ENCODE measurements at places on chromosomes 3 and 15.

DNA sequence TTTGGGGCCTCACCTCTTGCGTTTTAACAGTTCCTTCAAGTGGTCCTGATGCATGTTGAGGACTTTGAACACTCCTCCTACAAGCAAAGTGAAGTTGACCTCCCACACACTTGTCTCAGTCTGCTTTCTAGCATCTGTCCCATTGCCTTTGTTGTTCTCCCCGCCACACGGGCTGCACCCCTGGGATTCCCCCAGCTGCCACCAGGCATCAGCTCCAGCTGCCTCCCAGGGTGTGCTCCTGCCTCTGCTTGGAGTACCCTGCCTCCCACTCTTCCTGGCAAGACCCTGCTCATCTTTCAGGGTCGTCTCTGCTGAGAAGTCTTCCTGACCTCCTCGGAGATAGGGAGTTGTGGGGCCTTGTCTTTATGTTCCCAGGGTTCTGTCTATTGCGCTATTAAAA, 52.2 kb downstream of the IGF1R start:
- no peak for DNase-seq

- no peak for DNase-seq
Observed at GRCh38 chr3:46407970-46408369, 911 bp downstream of the CCRL2 start.

- DNase-seq: no peak
Observed at GRCh38 chr15:94231723-94232468, 535 bp downstream of the MCTP2 start.

- no peak for DNase-seq
Observed at GRCh38 chr15:36313021-36313420, 266.4 kb upstream of the CDIN1 start.

- DNase-seq: no peak
Observed at GRCh38 chr3:71815340-71816067, 30.6 kb upstream of the PROK2 start.

DNA sequence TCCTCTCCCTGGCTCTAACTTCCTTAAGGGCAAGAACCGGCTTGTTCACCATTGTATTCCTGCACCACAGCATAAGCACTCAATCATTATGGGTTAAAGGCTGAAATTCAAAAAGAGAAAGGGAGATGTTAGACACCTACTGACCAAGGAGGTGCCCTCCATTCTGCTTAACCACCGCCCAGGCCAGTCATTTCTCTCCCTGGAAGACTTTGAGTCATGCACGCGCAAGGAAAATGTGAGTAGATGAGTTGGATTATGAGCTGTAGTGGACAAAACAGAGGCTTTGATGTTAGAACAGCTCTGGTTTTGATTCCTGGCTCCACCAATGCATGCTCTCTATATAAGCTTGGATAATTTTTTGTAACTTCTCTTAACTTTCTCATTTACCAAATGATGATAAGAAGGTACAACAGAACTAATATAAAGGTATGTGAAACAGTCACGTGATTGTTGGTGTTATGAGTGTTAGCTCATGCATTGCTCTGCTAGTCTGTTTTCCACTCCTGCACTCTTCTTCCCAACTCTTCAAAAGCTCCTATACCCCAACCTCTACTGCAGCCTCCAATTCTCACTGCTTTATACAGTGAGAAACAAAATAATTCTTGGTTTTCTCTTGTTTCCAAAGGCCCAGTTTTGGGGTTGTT, 148.4 kb upstream of the ATP11B start:
- peak; percentile 10 for DNase-seq

GRCh38 chr15:74261041-74261440, 24.9 kb downstream of the CCDC33 start:
- no peak for DNase-seq

- DNase-seq: no peak
Observed at GRCh38 chr3:18366258-18366657, 58.9 kb downstream of the SATB1 start.

Measured in activated CD8-positive, alpha-beta memory T cell treated with anti-CD3 and anti-CD28 coated beads for 48 hours (primary cell).